Activated CD4-positive, alpha-beta T cell treated with anti-CD3 and anti-CD28 coated beads, Interleukin-10, Interleukin-2, amounts not matched to agents 100 ng/mL and 50 ng/mL, durations not matched to agents 16 hours and 8 hours (primary cell): ENCODE measurements at places on chromosomes 5 and 9.
A peak's percentile ranks its signal among the peaks of the same experiment; 100 is the strongest.

DNA sequence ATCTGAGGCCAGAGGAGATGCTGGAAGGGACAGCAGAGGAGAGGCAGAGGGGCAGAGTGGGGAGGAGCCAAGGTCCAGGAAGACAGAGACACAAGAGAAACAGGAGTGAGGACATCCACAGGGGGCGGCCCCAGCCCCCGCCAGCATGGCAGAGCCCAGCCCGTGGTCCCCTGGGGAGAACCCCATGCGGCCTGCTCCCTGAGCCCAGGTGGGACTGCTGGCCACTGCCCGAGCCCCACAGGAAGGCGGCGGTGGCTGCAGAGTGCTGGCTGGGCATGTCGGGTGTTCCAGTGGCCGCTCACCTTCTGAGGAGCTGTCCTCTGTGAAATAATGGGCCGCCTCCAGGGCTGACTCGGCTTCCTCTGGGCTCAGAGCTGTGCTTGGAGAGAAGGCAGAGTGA is 8.9 kb upstream of the MRNIP start:
- DNase-seq = no peak

DNA sequence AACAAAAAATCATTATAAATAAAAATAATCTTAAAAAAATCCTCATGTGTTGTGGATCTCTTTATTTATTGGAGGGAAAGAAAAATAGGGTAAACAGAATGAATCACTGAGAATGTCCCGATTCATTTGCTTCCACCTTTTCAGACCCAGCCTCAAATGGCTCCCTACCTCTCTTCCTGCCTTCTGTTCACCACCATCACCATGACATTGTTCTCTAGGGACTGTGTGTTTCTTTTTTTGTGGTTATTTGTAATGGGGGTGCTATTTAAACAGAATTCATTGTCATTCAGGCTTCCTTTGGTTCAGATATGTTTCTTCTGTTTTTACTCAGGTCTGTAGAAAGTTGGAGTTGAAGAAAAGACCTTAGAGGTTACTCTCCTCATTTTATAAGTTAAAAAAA is 198.2 kb downstream of the KIF4B start:
- DNase-seq = no peak

DNA sequence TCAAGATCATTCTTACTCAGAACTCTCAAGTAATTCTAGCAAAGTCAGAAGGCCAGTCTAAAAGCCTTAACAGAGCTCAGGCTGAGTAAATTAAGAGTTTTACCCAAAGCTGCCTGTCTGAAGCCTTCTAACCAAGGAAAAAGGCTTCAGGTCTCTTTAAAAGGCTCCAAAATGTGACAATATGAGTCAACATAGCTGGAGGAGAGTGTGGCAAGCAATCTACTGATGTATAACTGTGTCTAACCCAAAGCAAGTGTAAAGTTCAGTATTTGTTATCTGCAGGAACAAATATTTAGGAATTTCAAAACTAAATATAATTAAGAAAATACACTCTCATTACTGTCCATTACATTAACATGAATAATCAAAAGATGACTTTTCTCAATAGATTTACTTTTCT is 11.0 kb downstream of the ZBTB5 start:
- DNase-seq = no peak

DNA sequence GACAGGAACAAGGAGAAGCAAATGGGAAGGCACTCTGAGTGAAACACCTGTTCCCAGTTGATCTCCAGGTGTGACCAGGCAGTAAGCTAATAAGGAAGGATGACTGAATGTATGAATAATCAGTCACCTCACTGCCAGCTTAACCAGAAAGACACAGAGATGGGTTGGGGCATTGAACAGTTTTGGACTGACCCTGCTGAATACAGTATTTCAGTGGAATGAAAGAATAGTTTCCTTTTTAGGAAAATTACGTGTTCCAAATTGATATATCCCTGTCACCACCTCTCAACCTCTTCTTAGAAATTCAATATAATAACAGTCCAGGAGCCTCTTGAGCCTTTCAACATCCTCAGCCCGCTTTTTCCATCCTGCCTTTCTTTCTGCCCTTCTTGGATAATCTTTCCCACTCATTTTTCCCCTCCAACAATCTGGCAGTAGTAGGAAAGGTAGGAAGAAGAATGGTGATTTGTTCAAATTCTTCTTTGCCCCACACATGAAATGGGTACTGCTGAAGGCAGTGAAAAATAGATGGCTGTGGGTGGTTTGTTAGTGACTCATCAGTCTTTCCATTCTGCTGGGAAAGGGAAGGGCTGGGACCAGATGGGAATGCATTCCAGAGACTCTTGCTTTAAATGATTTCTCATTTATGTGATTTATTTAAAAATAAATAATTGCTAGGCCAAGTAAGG is 117.9 kb downstream of the ZSWIM6 start:
- DNase-seq = no peak

DNA sequence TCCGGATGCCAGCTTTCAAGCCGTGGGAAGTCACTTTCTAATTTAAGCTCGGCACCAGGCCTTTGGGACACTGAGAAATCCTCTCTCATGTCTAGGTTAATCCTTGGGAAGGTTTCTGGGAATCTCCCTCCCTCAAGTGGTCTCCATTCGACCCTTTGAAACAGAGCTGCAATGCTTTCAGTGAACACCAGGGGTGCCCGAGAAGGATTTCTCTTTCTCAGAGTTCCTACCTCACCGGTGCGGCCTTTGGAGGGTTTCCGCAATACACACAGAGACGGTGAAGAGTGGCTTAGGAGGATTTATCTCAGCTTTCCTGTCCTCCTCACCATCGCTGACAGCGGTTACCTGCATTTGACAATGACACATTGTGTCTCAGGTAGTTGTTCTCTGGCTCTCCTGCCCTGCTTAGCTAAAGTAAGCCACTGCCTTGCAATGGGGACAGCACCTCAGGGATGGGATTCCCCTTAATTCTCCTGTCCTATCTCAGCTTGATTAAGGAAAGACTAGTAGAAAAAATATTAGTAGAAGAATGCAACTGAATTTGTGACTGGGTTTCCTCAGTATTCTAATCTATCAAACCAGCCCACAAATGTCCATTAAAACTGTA is 180.6 kb downstream of the GABRG2 start:
- DNase-seq = no peak

- peak; percentile 51 for DNase-seq
Observed at GRCh38 chr9:97109194-97109811, 70.4 kb upstream of the CTSV start.

GRCh38 chr9:134889386-134890154 is 9.0 kb downstream of the FCN2 start:
- no peak for DNase-seq
